ENCODE measurements at places on chromosomes 1 and 21.

- no peaks in the 10 kb centered on the region for H3K4me1 ChIP-seq
- no peak overlapping the region for H3K27ac ChIP-seq
- no peaks in the 10 kb centered on the region for H3K27me3 ChIP-seq
These were observed 123.3 kb downstream of the PRDM2 start for GRCh38 chr1:13823126-13823880.

DNA sequence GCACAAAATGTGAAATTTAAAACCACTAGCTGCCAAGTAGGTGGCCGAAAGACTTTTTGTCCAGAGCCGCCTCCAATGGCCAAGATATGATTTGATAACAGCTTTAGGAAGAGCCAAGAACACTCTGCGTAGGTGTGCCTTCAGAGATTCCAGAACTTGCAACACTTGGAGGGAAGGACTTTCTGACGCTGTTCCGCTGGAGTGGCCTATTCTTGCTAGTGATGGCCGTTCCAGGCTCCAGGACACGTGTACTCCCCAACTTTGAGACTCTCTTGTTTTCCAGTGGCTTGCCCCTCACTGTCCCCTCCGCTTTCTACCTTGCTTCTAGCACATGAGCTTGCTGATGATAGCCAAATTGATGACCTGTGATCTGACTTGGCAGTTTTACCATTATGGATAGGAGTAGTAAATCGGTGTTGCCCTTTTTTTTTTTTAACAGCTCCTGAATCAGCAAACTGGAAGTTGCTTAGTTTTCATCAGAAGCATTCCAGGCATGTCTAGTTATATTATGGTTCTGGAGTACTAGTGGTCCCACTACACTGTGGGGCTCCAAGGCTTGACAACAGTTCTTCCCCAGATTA, 1.0 kb downstream of the PRDX6 start:
- H3K36me3 ChIP-seq, result peaks cover 21% of the 10 kb centered on the region
- DNase-seq, result peak; percentile 85
- no peaks in the 10 kb centered on the region for H3K27me3 ChIP-seq
- H3K4me3 ChIP-seq, result peak overlapping the region; percentile 88

GRCh38 chr1:99540744-99541143, 105.2 kb upstream of the PALMD start:
- H3K36me3 ChIP-seq, result no peaks in the 10 kb centered on the region
- H3K4me1 ChIP-seq, result no peaks in the 10 kb centered on the region
- no peak overlapping the region for H3K27ac ChIP-seq
- DNase-seq, result no peak
- no peak overlapping the region for H3K4me3 ChIP-seq

DNA sequence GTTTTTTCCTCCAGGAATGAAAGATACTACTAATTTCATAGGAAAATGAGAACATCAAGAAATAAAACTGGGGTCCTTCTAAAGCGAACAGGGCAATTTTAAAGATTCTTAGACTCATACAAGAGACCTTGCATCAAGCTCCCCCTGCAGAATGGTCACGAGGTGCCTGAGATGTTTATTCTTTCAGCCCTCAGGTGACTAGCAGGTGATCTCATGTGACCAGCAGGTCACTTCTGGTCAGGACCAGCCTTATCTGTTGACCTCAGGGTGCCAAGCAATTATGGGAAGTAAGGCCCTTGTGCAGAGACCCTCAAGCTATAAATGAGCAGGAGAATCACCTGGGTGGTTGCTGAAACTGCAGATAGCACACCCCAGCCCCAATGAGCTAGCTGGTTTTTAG, 20.6 kb upstream of the TMEM51 start:
- no peaks in the 10 kb centered on the region for H3K27me3 ChIP-seq
- no peaks in the 10 kb centered on the region for H3K36me3 ChIP-seq
- no peak overlapping the region for H3K27ac ChIP-seq
- no peak for DNase-seq
- no peaks in the 10 kb centered on the region for H3K4me1 ChIP-seq

GRCh38 chr1:6008084-6008415, 15.8 kb upstream of the NPHP4 start:
- H3K27ac ChIP-seq, result no peak overlapping the region
- no peak for DNase-seq
- no peaks in the 10 kb centered on the region for H3K4me1 ChIP-seq
- no peaks in the 10 kb centered on the region for H3K36me3 ChIP-seq
- no peak overlapping the region for H3K4me3 ChIP-seq
- no peaks in the 10 kb centered on the region for H3K27me3 ChIP-seq

- H3K4me3 ChIP-seq, result no peak overlapping the region
- no peak overlapping the region for H3K27ac ChIP-seq
- DNase-seq, result no peak
- no peaks in the 10 kb centered on the region for H3K27me3 ChIP-seq
- no peaks in the 10 kb centered on the region for H3K4me1 ChIP-seq
These were observed 112.1 kb downstream of the PCNX2 start for GRCh38 chr1:233183226-233184020.

GRCh38 chr1:67824766-67825165, 8.5 kb downstream of the GNG12 start:
- H3K27ac ChIP-seq, result peak overlapping the region; percentile 12
- no peak for DNase-seq
- H3K4me1 ChIP-seq, result peaks cover 3% of the 10 kb centered on the region
- peaks cover 5% of the 10 kb centered on the region for H3K36me3 ChIP-seq

- H3K4me1 ChIP-seq, result no peaks in the 10 kb centered on the region
- no peaks in the 10 kb centered on the region for H3K36me3 ChIP-seq
- H3K27me3 ChIP-seq, result no peaks in the 10 kb centered on the region
- no peak overlapping the region for H3K4me3 ChIP-seq
- H3K27ac ChIP-seq, result no peak overlapping the region
These were observed 425.3 kb downstream of the NPHP4 start for GRCh38 chr1:5566924-5567323.

GRCh38 chr21:43933199-43933598, 68.2 kb downstream of the AGPAT3 start:
- H3K4me3 ChIP-seq, result no peak overlapping the region
- peaks cover 4% of the 10 kb centered on the region for H3K4me1 ChIP-seq
- no peak overlapping the region for H3K27ac ChIP-seq
- no peaks in the 10 kb centered on the region for H3K36me3 ChIP-seq

- H3K27me3 ChIP-seq, result no peaks in the 10 kb centered on the region
- H3K4me3 ChIP-seq, result no peak overlapping the region
- no peak for DNase-seq
These were observed 32.4 kb downstream of the KCTD3 start for GRCh38 chr1:215599418-215600074.

DNA sequence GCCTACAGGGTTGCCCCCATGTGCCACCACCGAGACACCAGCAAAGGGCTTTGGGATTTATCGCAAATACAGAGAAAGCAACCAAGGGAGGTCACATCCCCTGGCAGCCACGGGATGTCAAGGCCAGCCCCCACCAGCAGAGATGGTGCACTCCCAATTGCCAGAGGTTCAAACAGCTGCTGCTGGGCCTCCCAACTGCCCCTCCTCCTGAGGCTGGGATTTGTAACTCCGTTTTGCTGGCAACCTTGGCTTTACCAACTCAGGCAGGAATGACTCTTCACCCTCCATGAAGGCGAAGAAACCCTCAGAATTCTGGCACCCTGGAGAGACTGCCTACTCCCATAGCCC, 11.6 kb downstream of the TMEM53 start:
- no peak overlapping the region for H3K27ac ChIP-seq
- H3K27me3 ChIP-seq, result no peaks in the 10 kb centered on the region
- no peak for DNase-seq
- no peak overlapping the region for H3K4me3 ChIP-seq
- H3K36me3 ChIP-seq, result no peaks in the 10 kb centered on the region
- H3K4me1 ChIP-seq, result no peaks in the 10 kb centered on the region

DNA sequence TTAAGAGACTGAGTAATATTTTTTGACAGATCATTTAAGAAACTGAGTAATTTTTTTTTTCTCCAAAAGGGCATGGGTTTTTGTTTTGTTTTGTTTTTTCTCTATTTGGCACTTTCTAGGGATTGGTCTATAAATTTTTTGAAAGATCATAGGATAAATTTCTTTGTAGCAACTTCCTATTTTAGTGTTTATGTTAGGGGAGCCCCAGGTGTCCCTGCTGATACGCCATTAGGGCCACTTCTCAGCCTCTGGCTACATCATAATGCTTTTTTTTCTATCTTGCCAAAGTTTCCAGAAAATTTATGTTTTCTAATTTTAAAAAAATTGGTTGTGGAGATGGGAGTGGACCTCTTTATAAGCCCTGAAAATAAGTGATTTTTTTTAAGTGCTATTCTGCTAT, 2.6 kb downstream of the GABPA start:
- no peaks in the 10 kb centered on the region for H3K36me3 ChIP-seq
- no peak overlapping the region for H3K4me3 ChIP-seq
- H3K27me3 ChIP-seq, result no peaks in the 10 kb centered on the region
- DNase-seq, result no peak

DNA sequence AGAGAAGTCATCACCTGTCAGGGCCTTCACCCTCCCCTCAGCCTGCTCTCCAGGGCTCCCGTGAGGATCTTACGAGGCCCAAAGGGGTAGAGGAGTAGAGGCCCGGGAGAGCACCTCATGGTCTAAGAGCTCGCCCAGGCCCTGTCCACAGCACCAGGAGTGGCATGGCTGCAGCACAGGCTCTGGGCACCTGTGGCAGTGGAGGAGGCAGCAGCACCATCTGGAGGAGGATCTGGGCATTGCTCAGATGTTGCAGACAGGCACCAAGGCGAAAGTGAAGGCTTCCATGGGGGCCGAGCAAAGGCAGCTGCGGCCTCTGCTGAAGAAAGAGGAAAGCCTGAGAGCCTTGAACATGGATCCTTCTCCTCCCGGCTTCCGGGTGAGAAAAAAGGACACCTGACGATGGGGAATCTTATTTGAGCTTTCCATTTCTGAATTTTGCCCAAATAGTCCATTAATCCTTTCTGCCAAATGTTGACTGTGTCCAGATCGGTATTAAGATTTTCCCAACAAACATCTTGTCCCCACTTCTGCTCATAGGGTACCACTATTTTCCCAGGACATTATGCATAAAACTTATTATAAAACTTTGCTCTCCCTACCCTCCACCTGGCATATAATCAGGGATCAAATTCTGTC, 604.7 kb downstream of the PTPRC start:
- no peaks in the 10 kb centered on the region for H3K4me1 ChIP-seq
- H3K4me3 ChIP-seq, result no peak overlapping the region
- H3K27me3 ChIP-seq, result no peaks in the 10 kb centered on the region
- no peak overlapping the region for H3K27ac ChIP-seq
- no peak for DNase-seq

GRCh38 chr1:23980728-23981070, 572 bp upstream of the SRSF10 start:
- H3K4me1 ChIP-seq, result peaks cover 3% of the 10 kb centered on the region
- H3K36me3 ChIP-seq, result no peaks in the 10 kb centered on the region
- peak overlapping the region; percentile 96 for H3K27ac ChIP-seq
- DNase-seq, result peak; percentile 72
- H3K4me3 ChIP-seq, result peak overlapping the region; percentile 91
- H3K27me3 ChIP-seq, result no peaks in the 10 kb centered on the region

- peak; percentile 78 for DNase-seq
- no peaks in the 10 kb centered on the region for H3K36me3 ChIP-seq
- peak overlapping the region; percentile 86 for H3K27ac ChIP-seq
- peak overlapping the region; percentile 8 for H3K4me3 ChIP-seq
- peaks cover 23% of the 10 kb centered on the region for H3K4me1 ChIP-seq
- H3K27me3 ChIP-seq, result no peaks in the 10 kb centered on the region
These were observed 178.8 kb upstream of the NFIA start for GRCh38 chr1:60903591-60903990.

- DNase-seq, result no peak
- H3K4me1 ChIP-seq, result no peaks in the 10 kb centered on the region
- no peak overlapping the region for H3K4me3 ChIP-seq
- H3K36me3 ChIP-seq, result no peaks in the 10 kb centered on the region
- no peak overlapping the region for H3K27ac ChIP-seq
These were observed 22.7 kb downstream of the GLUL start for GRCh38 chr1:182368903-182369302.

DNA sequence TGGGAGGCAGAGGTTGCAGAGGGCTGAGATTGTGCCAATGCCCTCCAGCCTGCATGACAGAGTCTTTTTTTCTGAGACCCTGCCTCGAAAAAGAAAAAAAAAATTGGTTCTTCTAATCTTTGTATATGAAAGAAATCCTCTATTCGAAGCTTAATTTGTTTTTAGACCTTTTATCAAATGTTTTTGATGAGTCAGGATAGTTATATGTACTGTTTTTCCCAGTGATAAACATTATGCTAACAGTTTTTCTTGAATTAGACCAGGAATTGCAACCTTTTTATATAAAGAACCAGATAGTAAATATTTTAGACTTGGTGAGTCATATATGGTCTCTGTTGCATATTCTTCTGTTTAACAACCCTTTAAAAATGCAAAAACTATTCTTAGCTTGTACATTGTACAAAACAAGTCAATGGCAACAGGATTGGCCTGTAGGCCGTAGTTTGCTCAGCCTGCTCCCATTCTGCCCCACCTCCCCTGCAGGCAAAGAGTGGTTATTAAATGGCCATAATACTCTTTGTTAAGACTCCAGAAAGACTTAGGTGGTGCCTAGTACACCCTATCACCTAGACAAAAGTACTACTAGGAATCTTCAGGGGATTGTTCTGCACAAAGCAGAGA, 45.2 kb downstream of the LYST start:
- no peak for DNase-seq
- no peak overlapping the region for H3K4me3 ChIP-seq
- no peaks in the 10 kb centered on the region for H3K4me1 ChIP-seq
- no peaks in the 10 kb centered on the region for H3K36me3 ChIP-seq

DNA sequence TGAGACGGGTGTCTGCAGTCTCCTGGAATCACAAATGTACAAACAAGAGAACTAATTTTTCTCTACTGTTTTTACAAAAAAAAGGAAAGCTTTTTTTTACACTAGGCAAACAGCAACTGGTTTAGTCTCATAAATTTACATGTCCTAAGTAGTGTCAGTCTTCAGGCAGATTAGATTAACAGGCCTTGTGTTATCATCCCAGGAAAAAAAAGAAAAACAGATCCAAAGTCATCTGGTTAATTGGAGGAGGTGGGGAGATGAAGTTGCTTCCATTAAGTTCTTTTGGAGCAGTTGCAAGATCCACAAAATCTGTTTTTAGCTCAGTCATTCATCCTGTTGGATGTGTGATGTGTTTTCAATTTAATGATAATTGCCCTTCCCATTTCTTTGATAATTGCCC, 363.5 kb upstream of the ADGRL2 start:
- no peak overlapping the region for H3K27ac ChIP-seq
- H3K4me3 ChIP-seq, result no peak overlapping the region
- H3K27me3 ChIP-seq, result no peaks in the 10 kb centered on the region
- no peaks in the 10 kb centered on the region for H3K36me3 ChIP-seq
- H3K4me1 ChIP-seq, result no peaks in the 10 kb centered on the region
- DNase-seq, result no peak

Data from ascending aorta (tissue), 2 donors.